Stimulated activated CD4-positive, alpha-beta T cell treated with anti-CD3 and anti-CD28 coated beads, TNF-alpha, amount 100 ng/mL, for 4 hours (primary cell): ENCODE measurements at places on chromosomes 1 and 21.

- DNase-seq = no peak
These were observed 19.9 kb upstream of the SHCBP1L start for GRCh38 chr1:182972829-182973228.

- no peak for DNase-seq
These were observed 157.1 kb downstream of the ELAVL4 start for GRCh38 chr1:50265790-50266314.

GRCh38 chr1:5109633-5110032, 455.2 kb downstream of the AJAP1 start:
- no peak for DNase-seq

GRCh38 chr1:210299501-210299900, 29.2 kb upstream of the HHAT start:
- DNase-seq = no peak

GRCh38 chr1:162003830-162004215, 19.8 kb downstream of the OLFML2B start:
- no peak for DNase-seq

DNA sequence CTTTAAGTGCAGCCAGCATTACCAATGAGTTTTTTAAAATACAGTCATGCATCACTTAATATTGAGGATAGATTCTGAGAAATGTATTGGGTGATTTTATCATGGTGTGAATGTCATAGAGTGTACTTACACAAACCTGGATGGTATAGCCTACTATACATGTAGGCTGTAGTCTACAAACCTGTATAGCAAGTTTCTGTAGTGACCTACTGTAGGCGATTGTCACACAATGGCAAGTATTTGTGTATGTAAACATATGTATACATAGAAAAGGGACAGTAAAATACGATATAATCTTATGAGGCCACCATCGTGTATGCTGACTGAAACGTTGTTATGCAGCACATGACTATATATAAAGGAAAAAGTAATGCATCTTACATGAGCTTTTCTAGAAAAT, 48.2 kb downstream of the RPE65 start:
- no peak for DNase-seq

DNA sequence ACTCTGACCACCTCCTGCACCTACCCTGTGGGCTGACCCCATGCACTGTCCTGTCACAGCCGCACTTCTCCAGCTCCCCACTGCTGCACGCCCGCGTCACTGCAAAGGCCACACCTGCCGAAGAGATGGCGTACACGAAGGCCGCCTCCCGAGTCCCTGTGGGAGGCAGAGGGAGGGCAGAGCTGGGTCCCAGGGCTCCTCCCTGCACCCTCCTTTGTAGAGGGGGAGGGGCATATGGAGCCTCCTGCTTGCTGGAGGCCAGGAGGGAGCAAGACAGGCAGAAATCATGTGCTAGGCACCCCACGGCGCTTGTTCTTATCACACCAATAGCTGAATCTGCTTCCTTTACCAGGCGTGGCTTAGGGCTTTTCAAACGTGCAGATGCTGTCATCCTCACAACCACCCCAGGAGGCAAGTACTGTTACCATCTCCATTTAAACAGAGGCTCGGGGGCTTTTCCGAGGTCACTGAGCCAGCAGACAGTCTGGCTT, 21.4 kb downstream of the WNT4 start:
- no peak for DNase-seq

DNA sequence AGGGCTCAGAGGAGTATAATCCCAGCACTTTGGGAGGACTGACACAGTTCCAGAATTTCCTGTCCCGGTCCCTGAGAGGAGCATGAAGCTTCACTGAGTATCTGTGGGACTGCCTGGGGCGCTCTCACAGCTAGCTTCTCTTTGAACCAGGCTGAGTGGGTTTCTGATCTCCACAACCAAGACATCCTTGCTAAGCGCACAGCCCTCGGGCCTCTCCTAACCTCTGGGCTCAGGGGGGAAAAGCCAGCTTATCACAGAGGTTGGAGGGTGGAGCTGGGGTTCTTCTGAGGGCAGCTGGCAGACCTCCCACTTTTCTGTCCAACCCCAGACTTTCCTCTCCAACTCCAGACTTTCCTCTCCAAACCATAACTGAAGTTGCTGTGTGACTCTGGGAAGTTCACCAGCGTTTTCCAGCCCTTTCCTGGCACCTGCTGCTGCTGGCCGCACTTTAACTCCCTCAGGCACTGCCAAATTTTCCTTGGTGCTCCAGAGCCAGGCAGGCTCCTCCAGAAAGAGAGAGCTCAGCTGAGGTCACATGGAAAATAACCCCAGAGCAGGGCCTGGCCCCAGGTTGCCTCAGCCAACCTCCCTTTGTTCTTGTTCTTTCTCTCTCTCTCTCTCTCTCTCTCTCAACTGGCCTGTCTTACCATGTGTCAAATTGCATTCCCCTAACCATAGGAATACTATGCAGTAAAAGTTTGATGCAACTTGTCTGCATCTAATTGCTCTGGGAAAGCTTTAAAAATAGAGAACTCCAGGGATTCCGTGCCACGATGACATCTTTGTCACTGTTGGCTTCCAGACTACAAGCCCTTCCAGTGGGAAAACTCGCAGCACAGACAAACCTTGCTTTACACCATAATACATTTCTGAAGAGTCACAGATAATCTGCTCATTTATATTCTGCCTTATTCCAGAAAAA, 49.5 kb downstream of the OLFML2B start:
- no peak for DNase-seq

DNA sequence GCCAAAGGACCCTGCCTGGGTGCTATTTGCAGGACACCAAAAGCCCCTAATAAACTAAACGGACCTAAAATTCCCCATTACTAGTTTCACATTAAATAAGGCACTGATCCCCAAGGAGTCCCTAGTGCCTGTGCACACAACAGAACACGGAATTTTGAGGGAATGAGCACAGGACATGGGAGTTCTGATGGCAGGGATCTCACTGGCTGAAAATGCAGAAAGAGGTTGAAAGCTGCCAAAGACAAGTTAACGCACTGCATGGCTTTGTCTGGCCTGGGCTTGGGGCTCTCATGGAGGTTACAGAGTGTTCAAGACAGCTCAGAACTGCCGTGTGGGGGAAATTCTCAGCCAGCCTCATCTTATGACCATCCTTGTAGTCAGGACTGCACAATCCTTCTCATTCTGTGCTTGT, 15.6 kb upstream of the ATP1B1 start:
- DNase-seq = no peak
